Muscle of leg (tissue), 16 donors: ENCODE measurements at places on chromosomes 16 and 17. TPM values are rescaled to one million over a fixed set of nuclear protein-coding genes. Genes with fewer than 3 reads are reported as not detected.

Gene LRRC37A
- 2.2 TPM for total RNA-seq

GRCh38 chr16:13324851-13325250 lies 423.5 kb downstream of the SHISA9 start:
- no peak for DNase-seq

GRCh38 chr16:8867216-8867931 lies 1.4 kb downstream of the CARHSP1 start:
- DNase-seq, result peak; percentile 59

DNA sequence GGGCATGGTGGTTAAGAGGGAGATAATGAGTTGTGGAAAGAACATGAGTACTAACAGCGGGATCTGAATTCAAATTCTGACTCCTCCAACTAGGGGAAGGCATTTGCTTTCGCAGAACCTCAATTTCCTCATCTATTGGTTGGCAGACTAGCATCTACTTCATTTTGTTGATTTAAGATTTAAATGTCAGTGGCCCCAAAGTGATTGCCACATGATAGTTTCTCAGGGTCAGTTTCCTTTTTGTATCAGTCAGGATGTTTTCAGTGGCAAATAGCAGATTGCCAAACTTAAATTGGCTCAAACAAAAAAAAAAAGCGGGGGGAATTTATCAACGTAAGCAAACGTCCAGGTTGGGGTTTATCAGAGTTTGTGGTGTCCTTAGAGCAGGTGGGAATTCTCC lies 25.1 kb upstream of the NOS2 start:
- DNase-seq, result no peak

GRCh38 chr17:69588827-69589239 lies 174.3 kb downstream of the MAP2K6 start:
- DNase-seq, result no peak

Gene CDH1
- total RNA-seq, result 1.0 TPM

DNA sequence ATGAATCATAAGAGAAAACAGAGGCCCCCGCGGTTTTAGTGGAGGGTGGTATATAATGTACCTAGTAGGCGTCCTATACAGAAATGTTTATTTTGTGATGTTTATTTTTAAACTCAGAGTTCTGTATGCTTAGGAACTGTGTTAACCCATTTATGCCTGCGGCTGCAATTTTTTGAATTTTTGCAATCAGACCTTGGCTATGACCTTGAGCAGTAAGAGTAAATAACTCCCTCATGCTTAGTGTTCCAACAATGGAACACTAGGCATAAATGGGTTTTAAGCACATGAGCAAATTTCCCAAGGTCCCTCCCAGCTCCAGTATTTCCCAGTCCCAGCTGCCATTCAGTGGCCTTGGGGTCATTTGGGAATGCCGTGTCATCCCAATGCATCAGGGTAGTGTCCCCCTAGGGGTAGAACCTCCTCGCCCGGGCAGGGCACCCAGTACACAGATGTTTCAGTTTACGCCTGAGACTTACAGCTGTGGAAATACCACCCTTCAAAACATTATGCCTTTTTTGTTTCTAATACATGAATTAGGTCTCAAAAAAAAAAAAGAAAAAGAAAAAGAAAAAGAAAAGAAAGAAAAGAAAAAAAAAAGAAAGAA lies 605.8 kb upstream of the CDH11 start:
- no peak for DNase-seq

DNA sequence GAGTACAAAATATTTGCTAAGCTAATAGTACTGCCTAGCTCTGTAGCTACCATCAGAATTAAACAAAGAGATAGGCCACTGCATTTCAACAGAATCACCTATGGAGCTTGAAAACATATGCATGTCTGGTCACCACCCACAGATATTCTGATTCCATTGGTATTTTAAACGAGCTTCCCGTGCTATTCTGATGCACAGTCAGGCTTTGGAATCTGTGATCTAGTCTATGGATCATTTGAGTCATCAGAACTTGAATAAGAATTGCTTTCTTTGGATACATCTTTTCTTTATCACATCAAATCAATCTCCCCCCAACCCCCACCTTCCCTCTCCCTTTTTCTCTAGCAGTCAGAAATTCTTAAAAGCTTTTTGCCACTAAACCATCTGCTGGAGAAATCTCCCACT lies 124.7 kb downstream of the NPIPB5 start:
- DNase-seq, result no peak

- DNase-seq, result no peak
Measured at GRCh38 chr17:40281663-40282062, 6.0 kb upstream of the CDC6 start.

Gene CTRB1
- 0.75 TPM for total RNA-seq

Gene PHOSPHO1
- total RNA-seq, result 7.5 TPM

Gene GAST
- total RNA-seq, result not detected

- no peak for DNase-seq
Measured at GRCh38 chr17:78577296-78577695, at the start of gene DNAH17. Gene DNAH17, minus strand, starts transcription at chr17:78577396. Its CDS starts 2,339 bp downstream, at chr17:78575057.

Gene STX1B
- 0.66 TPM for total RNA-seq

Gene GUCY2D
- total RNA-seq, result under 0.01 TPM

GRCh38 chr16:5036228-5037156 lies 2.8 kb upstream of the NAGPA start:
- DNase-seq, result no peak

Gene TUBG1
- total RNA-seq, result 22.2 TPM

Gene KRTAP16-1
- total RNA-seq, result not detected

Gene SPNS2
- 5.0 TPM for total RNA-seq

Gene CPHXL
- not detected for total RNA-seq

- DNase-seq, result peak; percentile 82
Measured at GRCh38 chr16:2090777-2091546, 43.2 kb downstream of the TSC2 start.

DNA sequence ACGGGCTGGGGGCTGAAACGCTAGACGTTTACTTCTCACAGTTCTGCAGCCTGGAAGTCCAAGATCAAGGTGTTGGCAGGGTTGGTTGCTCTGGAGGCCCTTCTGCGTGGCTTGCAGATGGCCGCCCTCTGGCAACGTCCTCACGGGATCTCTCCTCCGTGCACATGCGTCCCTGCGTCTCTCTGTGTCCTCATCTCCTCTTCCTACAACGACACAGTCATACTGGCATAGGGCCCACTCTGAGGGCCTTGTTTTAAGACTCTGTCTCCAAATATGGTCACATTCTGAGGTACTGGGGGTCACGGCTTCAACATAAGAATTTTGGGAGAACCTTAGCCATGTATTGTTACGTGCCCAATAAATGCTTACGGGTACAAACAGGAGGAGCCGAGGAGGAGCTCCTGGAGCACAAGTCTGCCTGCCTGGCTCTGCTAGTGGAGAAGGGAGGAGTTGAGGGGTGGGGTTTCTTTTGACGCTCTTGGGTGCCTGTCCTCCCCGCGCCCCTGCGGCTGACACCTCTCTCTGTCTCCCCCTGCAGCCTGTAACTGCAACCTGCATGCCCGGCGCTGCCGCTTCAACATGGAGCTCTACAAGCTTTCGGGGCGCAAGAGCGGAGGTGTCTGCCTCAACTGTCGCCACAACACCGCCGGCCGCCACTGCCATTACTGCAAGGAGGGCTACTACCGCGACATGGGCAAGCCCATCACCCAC lies 141.1 kb downstream of the NTN1 start:
- no peak for DNase-seq

DNA sequence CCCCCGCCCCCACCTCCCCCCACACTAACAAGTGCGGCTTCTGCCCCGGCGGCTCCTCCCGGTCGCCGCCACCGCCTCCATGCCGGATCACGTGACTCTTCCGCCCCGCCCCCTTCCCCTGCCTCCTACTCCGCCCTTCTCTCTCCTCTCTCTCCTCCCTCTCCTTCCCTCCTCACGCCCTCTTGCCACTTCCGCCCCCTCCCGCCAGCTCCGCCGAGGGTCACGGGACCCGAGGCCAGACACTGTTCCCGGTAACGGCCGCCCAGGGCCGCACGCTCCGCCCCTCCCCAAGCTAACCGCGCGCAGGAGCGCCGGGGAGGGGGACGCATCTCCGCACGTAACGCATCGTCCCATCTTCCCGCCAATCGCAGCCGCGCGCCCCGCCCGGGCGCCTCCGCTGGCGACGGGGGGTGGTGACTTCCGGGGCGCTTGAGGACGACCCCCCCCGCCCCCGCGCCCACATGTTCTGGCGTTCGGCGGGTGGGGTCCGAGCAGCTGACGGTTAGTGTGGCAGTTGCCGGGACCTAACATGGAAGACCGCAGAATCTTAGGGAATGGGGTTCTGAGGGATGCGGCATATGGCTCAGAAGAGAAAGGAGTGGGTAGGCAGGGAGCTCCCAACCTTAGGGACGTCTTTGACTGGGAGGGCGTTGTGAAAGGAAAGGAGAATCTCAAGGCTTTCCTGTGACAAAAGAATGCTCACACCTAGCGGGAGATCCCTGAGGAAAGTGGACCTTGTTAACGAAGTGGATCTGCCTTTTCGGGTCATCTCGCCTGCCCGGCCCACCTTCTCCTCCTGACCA lies at the start of gene USP32:
Gene USP32, minus strand, starts transcription at position 92 of the 803 bp plus-strand sequence. CDS start 194 bp downstream, outside the sequence.
- peak; percentile 99 for DNase-seq

Gene RPGRIP1L
- total RNA-seq, result 9.1 TPM

- peak; percentile 79 for DNase-seq
Measured at GRCh38 chr16:90046971-90047713, 27.9 kb upstream of the DBNDD1 start.

GRCh38 chr16:49499869-49500610 lies 126.4 kb downstream of the C16orf78 start:
- DNase-seq, result no peak

- no peak for DNase-seq
Measured at GRCh38 chr17:66751771-66752170, 83.1 kb upstream of the CACNG5 start.

GRCh38 chr17:80696456-80696855 lies 151.8 kb downstream of the RPTOR start:
- DNase-seq, result no peak

GRCh38 chr16:50809561-50809960 lies 67.7 kb downstream of the CYLD start:
- DNase-seq, result no peak

DNA sequence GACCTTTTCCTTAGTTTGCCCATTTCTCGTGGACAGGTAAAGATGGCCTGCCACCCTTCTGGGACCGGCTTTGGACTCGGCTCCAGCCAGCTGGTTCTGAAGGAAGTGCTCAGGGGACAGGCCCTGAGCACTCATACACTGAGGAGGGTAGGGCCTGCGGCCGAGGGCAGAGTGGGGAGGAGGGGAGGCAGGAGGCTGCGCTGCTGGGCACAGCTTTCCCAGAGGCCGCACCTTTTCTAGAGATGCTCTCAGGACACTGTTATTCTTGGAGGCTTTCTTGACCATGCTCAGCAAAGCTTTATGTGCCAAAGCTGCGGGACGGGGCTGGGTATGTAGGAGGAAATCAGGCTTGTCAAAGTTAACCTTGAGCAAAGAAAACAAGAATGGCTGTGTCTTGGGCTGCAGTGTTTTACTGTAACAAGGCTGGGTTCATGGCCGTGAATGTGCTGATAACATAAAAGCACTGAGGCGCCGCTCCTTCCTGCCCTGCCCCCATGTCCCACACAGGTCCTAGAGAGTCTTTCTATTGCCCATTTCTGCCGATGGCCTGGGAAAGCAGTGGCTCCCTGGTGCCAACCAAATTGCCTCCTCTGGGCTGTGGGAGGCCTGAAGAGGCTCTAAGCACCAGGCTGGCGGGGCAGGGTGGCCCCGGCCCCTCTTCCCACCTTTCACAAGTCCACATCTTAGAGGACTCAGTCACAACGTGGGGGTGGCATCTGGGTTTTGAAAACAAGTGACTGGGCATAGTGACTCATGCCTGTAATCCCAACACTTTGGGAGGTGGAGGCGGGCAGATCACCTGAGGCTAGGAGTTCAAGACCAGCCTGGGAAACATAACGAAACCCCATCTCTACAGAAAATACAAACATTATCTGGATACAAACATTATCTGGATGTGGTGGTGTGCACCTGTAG lies 22.3 kb upstream of the TIMP2 start:
- no peak for DNase-seq

- DNase-seq, result no peak
Measured at GRCh38 chr16:69423189-69423588, 1.2 kb upstream of the CYB5B start.

- DNase-seq, result peak; percentile 51
Measured at GRCh38 chr17:68737761-68738443, 136.7 kb upstream of the FAM20A start.

DNA sequence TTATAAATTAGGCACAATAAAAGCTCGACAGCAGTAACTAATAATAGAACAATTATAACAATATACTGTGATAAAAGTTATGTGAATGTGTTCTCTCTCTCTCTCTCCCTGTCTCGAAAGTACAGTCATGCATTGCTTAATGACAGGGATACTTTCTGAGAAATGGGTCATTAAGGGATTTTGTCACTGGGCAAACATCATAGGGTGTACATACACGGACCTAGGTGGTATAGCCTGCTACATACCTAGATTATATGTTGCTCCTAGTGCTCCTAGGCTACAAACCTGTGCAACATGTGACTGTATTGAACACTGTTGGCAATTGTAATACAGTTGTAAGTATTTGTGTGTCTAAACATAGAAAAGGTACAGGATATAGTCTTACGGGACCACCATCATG lies 6.9 kb downstream of the ZNRF1 start:
- DNase-seq, result no peak

DNA sequence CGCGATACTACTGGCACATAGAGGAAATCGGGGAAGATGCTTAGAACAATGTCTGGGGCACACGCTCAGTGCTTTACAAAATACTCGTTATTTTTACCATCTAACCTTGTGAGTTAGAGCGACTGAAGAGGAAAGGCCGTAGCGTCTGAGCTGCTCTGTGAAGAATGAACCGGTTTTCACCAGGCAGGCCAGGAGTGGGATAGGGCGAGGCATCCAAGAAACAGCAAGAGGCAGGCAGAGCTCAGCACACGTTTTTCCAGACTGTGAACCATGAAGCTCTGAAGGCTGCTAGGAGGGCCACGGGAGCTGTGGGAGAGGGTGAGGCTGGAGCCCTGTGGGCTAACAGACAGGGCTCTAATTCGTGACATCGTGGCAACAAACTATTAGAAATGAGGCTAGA lies 95.5 kb downstream of the MRM3 start:
- no peak for DNase-seq

- DNase-seq, result peak; percentile 48
Measured at GRCh38 chr17:34706029-34706428, 126.6 kb downstream of the TMEM132E start.

Gene SNX20
- total RNA-seq, result 0.75 TPM

- DNase-seq, result no peak
Measured at GRCh38 chr16:49463529-49463928, 89.9 kb downstream of the C16orf78 start.

- no peak for DNase-seq
Measured at GRCh38 chr16:46914556-46915201, 30.5 kb downstream of the GPT2 start.

GRCh38 chr17:10648956-10649355 lies 8.2 kb downstream of the MYH3 start:
- no peak for DNase-seq

DNA sequence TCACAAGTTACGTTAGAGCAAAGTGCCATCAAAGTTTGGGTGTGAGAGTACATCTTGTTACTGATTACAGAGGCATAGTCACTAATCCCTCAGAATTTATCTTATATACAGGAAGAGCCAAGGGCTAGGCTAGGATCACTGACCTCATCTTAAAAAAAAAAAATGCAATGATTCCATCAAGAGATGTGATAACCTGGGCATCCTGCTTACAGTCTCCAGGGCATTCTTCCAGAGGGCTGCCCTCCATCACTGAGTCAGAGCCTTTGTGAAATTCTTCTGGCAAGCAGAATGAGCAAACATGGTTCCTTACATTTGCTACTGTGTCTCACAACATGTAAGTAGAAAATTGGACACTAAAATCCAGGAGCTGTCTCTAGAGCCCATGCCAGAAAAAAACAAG lies 410.6 kb downstream of the ZFHX3 start:
- no peak for DNase-seq
